ENCODE measurements at places on chromosomes 1 and 21.

DNA sequence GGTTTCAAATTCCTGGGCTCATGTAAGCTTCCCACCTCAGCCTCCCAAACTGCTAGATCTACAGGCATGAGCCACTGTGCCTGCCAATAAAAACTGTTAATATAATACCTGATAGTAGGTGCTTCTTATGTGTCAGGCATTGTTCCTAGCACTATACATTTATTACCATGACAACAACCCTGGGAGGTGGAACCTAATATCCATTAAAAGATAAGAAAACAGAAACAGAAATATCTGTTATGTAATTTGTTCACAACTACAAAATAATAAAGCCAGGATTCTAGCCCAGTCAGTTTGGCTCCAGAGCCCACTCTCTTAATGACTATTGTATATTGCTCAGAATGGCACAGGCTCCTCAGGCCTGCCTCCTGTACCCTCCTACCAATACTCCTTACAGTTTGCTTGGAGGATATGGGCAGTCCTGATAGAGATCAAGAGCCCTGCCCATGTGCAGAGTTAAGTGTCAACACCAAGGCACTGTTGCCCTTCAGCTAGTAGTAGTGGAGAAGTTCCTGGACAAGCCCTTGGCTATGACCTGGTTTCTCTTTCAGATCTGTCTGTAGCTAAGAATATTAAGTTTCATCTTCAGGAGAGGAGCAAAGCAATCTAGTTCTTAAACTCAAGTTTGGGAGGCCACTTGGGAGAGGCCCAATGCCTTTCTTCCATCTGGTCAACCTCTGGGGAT lies 22.4 kb downstream of the RPL5 start:
- DNase-seq: no peak

DNA sequence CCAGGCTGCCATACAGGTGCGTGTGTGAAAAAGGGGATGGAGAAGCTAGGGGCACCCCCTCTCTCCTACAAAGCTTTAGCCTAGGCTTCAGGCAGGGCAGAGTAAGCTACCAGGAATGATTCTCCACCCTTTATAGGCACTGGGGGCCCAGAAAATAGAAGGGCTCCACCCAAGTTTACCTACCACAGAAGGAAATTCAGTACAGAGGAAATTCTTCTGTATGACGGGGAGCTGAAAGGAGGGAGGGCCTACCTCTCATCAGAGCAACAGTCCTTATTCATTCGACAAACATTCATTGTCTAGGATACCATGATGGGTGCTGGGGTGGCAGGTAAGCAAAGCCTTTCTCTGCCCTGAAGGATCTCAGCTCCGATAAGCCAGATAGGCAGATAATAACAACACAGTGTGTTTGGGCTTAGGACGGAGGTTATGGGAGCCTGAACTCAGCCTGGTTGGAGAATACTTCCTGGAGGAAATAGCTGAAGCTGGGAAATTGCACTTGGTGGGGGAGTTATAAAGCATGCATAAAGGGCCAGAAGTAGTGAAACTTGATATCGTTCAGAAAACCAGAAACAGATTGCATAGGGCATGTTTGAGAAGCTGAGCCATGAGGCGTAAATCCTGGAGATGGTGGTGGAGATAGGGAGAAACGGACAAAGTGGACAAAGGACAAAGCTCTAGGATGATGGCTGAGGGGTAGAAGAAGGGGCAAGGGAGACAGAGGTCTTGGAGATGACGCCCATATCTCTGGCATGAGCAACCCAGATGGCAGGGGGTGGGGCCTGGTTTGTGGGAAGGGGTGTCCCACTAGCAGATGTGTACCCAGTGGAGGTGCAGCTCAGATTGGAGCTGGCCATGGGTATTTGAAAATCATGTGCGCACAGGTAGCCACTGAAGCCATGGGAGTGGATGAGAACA lies 5.3 kb upstream of the P3R3URF start:
- DNase-seq: no peak

DNA sequence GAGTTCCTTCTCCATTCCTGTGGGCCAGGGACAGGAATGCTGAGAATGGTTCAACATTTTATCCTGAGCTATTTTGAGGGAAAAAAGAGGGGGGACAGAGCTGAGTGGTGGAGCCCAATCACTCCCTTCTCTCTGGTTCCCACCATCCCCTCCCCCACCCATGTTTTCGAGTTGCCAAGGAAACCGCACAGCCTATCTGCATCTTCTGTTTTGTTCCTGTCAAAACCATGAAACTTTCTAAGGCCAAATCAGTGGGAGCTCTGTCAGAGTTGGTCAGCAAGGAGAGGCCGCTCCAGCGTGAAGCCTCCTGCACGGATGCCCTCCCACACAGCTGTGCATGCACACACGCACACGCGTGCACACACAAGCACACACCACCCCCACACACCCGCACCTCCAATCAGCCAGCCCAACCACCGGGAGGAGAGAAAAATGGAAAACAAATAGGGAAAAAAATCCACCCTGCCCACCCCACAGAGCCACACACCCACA lies 54.5 kb upstream of the ATP2B4 start:
- no peak for DNase-seq

DNA sequence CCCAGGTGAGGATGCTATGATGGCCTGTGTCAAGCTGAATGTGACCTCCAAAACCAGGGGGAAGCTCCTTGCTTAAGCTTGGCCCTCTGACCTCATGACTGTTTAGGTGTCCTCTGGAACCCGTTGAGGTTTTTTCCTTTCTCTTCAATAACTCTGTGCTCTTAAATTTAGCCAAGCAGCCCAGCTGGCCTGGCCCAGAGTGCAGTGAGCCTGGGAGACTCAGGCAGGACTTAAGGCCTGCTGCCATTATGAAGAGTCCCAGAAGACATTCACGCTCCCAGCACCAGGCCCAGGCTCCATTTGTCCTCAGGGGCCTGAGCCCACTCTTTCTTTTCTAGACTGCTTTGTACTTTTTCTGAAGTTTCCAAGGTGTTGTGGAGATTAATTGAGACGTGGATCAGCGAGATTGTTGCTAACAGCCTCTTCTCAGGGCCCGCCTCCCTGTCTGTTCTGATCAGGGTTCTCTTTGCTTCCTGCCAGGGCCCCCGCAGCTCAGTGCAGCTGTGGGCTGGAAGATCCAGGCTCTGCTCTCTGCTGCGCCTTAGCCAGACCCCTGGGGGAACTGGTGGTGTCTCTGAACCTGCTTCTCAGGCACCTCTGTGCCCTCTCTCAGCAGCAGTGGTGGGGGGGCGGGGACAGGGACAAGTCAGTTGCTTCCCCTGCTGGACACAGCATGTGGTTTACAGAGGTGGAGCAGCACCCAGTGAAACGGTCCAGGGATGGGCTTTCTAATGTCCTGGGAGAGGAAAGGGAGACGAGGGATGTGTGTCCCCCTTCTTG lies 124.2 kb downstream of the GRIK3 start:
- DNase-seq: no peak

DNA sequence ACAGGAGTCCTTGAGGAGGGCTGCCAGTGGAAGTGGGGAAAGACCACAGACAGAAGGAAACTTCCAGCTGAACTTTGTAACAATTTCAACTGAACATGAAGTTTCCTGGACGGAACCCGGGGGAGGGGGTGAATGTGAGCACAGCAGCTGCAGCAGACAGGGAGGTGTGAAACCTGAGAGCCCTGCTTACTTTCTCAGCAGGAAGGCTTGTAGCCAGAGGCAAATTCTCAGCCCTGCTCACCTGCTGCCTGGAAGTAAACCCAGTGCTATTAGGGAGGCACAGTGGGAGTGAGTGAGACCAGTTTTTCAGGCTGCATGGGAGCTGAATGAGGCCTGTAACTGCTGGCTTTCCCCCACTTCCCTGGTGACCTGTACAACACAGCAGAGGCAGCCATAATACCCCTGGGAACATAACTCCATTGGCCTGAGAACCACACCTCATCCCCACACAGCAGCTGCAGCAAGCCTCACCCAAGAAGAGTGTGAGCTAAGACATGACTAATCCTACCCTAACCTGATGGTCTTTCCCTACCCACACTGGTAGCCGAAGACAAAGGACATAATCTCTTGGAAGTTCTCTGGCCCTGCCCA lies 9.6 kb upstream of the SPRR2F start:
- DNase-seq: no peak

- DNase-seq: no peak
These were observed 21.3 kb downstream of the KRTAP10-1 start for GRCh38 chr21:44518686-44519085.

DNA sequence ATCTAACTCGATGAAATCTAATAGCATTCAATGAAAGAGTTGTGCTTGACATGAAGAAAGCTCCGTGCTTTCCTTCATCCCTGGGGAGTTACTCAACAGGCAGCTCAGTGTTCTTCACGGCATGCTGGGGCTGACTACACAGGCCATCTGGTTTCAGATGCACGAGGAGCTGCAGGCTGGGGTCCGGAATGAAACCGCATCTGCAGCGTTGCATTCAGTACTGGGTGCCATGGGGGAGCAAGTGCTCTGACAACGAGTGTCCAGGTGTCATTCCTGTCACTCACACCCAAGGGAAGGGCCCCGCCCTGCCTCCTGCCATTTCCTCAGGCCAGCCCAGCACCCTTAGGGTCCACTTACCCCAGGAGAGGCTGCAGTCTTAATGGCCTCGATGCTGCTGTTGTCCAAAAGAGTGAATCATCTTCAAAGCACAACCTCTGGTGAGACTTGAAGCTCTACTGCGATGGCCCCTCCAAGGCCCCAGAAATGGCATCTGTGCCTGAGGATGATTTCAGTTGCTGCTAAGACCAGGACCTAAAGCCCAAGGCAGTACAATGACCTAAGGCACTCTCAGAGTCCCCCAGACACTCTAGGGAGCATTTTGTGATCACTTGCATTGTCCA lies 61.4 kb downstream of the STUM start:
- no peak for DNase-seq

DNA sequence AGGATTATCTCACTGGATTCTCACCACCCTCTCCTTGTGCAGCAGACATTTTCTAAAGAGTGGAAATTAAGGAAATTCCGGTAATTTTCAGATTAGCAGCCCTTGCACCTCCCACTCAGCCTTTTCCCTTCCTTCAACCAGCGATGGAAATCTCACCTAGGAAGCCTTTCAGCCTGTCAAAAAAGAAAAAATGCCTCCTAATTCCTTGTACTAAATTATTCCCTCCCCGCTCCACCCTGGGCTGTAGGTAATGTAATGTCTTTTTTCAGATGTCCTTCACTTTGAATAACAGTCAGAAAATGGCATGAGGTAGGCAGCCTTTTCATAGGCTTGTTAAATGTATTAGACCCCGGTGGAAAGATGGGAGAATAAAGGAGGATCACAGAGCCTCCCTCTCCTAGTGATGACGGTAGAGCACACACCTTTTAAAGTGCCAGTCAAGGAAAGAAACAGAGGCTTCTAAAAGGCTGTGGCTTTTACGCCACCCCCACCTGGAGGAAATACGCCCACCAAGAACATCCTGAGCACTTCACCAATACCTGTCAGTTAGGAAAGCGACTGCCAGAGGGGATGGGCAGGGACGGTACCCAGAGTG lies 62.8 kb upstream of the NEK2 start:
- no peak for DNase-seq

- DNase-seq: no peak
These were observed 930 bp downstream of the DHCR24 start for GRCh38 chr1:54885807-54886723.

DNA sequence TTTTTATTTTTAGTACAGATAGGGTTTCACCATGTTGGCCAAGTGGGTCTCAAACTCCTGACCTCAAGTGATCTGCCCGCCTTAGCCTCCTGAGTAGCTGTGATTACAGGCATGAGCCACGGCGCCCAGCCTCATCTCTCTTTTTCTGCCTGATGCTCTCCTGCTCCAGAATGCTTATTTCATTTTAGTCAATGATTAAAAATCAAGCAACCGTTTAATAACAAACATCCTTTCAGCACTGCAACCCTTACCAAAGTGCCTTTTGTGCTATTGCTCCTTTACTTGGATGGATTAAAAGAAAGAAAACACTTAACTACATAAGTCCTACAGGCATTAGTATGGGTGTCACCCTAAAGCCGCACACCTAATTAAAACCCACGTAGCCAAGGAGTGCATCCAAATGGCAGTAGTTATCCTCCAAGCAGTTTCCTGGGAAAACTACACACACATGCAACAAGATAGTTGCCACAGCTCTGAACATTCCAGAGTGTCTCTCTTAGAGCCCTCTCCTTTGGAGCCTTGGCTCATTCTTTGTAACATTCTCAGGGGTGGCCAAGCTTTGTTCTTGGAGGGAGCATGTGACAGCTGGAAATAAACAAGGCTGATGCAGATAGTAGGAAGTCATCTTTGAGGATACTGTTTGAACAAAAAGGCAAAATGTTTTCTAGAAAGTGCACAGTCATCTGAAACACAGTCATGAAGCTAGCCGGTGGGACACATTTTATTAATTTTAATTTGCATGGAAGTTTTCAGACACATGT lies 51.2 kb downstream of the KCNJ15 start:
- DNase-seq: no peak

- no peak for DNase-seq
These were observed 682 bp upstream of the RWDD3 start for GRCh38 chr1:95233319-95233736.

DNA sequence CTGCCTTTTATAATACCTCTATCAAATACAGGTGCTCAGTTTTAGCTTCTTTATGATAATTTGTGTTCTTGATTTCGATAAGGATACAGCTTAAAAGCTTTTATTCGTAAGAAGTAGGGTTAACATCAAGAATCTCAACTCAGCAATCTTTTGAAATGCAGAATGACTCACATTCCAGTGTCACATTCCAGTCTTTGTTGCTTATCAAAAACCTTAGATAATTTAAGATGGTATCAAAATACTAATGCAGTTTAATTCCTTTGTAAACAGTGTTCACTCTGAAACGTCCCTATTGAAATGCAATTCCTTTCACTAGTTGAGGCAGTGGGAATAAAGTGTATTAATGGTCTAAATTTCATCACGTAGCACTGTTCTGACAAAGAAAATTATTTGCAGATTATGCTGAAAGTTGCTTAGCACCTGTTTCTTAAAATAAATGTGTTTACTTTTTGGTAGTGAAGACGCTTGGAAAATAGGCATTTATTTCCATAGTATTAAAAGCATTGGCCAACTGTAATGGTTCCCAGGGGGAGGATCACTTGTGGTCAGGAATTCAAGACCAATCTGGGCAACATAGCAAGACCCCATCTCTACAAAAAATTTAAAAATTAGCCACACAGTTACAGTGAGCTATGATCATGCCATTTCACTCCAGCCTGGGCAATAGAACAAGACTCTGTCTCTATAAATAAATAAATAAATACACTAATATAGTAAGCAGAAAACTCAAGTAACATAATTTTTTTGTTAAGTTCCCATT lies 10.1 kb upstream of the CNN3 start:
- no peak for DNase-seq

DNA sequence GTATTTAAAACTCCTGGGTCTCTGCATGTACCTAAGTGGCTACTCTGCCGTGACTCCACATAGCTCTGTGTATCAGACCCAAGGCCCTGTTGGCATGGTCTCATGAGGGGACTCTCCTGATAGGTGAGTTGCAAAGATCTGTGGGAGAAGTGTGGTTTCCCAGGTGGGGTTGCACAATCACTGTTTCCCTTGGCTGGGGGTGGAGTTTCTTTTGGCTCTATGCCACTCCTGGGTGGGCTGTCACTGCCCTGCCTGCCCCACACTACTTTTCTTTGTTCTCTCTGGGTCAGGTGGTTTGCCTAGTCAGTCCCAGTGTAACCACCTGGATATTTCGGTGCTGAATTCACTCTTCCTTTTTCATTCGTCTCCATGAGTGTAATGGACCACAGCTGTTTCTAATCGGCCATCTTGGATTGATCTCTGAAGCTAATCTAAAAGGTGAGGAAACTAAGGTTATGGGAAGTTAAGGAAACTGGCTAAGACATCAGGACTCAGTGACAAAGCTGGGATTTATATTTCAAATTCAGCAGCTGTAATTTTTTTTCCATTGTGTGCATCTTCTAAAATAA lies 97.1 kb upstream of the CACYBP start:
- DNase-seq: no peak
